ENCODE measurements at places on chromosomes 4 and X.

- DNase-seq = no peak
These were observed 170.2 kb downstream of the AR start for GRCh38 chrX:67714004-67714403.

GRCh38 chr4:139593091-139593564 lies 37.1 kb upstream of the SETD7 start:
- peak; percentile 80 for DNase-seq

DNA sequence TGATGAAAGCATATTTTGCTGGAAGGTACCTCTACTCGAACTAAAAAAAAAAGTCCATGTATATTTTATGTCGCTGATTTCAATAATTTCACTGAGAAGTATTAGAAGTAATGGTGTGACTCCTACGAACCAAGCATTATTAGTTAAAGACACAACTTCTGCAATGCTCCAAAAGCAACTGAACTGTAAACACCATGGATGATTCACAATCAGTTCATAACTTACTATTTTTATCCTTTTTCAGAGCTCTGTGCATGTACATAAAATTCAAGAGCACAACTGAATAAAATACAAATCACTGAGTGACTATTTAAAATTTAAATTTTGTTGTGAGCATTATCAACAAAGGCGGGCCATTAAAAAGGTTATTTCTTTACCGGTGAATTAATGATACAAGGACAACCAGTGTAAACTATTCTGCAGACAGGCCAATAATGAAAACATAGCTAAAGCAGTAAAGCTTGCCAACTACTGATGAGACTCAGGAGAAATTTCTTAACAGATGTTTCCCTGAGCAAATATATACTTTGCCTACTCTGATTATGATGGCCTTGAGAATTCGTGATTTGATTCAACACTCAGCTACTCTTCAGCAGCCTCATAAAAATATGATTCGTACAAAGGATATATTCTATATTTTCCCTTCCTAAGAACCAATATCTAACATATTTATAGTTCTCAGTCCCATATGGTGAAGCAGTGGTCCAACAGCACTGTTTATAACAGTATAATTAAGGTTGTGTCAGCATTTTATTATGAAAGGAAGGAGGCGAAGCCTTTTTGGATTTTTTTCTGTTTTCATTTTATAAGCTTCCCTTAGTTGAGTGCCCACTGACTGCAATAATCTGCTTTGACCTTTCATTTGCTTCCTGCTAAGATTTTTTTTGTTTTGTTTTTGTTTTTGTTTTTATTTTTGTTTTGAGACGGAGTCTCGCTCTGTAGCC lies 62.8 kb upstream of the NEIL3 start:
- DNase-seq = no peak

DNA sequence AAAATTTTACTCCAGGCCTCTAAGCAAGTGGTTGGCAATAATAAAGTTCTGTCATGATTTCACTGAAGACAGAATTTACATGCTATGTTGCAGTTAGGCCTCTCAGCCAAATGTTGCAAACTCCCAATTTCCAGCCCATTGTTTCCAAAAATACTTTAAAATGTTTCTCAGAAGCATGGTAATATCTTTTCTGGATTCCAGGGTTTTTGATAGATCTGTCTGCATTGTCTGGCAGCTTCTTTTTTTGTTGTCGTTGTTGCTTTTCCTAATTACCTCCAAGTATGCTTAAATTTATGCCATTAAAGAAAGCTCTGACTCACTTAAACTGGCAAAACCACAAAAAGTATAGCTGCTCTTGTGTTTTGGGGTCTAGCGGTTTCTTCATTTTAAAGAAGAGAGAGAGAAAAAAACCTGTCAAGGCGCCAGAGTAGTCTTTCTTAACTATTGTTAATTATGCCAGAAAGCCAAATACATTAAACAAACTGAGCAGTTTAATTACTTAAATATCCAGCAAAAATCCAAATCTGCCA lies 97.0 kb downstream of the AGTR2 start:
- peak; percentile 25 for DNase-seq

GRCh38 chr4:38815885-38816782 lies 11.5 kb upstream of the TLR1 start:
- peak; percentile 31 for DNase-seq
